ENCODE measurements at places on chromosomes 3 and 15.

DNA sequence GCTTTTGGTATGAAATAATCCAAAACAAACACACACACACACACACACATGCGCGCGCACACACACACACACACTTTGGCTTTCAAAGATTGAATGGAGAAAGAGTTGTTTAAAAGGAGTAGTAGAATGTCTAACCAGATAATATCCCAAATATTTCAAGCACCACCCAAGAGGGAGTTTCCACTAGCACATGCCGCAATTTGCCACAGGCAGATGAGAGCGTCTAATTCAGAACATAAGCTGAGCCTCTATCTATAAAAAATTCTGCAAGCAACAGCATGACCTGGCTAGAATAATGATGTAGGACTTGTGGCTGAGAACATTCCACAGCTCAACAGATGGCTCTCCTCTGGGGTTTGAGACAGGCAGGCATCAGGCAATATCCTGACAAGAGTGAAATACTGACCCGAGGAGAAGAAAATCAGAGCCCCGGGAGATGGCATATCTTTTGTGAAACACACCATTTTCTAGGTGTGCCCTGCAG, 302.5 kb upstream of the GADL1 start:
- DNase-seq: peak; percentile 85

DNA sequence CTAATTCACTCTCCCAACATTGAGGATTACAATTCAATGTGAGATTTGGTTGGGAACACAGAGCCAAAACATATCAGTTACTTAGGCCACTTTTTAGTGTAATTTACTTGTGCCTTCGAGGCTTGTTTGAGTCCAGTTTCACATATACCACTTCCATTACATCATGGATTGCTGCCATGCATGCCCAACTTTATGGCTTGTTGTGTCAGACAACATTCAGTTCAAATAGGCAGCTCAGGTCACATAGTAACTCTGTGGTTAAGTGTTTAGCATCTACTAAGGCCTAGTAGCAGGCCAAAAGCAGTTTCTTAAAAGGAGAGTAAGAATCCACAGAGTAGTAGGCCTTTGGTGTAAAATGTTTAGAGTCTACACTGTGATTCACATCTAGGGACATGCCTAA, 164.3 kb upstream of the GMNC start:
- no peak for DNase-seq

DNA sequence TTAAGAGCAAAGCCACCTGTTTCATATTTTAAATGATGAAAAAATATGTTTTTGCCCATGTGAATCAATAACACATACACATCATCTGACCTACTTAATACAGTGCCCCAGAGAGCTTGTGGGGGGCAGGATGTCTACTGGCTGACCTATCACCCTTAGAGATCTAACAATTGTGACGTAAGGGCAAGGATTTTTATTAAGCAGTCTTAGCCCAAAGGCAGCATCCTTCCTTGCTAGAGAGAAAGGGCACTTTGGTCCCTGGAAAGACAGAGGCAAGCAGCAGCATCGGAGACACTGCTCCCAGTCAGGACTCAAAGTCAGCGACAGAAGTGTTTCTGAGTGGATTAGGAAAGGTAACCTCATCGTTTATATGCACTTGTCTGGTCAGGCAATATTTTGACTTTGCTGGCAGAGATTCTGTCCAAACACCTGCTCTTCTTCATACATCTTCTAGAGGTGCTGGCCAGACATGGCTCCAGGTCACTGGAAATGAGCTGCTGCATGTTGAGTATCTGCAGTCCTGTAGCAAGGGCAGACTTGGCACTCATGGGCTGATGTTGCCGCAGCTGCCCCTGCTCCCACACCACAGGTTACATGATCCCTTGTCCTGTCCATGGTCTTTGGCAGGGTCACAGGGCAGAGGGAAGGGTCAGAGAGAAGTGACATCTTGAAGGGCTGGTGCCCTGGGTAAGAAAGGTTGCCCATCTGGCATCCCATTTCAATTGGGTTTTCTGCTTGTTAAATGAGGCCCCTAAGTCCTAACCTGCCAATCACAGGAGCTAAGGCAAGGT, 1.8 kb downstream of the CXCR6 start:
- no peak for DNase-seq

DNA sequence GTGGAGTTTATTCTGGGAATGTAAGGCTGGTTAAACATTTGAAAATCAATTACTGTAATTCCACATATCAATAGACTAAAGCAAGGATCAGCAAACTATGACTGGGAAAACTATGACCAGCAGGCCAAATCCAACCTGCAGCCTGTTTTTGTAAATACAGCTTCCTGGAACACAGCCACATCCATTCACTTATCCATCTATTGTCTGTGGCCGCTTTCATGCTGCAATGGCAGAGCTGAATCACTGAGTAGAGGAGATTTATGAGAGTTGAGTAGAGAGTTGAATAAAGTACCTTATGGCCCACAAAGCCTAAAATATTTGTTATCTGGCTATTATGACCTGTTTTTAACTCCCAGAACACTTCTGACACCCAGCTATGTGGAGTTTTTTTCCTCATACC, 12.2 kb downstream of the MYLK start:
- DNase-seq: no peak

DNA sequence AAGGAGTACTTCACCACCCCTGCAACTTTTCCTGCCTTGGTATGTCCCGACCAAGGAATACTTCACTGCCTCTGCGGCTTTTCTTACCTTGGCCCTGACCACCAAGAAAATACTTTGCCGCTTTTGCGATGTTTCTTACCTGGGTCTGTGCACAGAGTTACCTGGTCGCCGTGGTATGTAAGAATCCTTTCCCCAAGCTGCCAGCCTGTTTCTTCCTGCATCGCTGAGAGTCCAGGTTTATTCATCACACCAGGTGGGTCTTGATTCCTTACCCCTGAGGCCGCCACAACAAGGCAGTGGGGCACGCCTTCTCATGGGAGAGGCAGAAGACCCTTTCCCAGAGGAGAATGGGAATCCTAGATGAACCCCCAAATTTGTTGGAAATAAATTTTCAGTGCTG, 511.3 kb downstream of the EDEM1 start:
- DNase-seq: no peak

DNA sequence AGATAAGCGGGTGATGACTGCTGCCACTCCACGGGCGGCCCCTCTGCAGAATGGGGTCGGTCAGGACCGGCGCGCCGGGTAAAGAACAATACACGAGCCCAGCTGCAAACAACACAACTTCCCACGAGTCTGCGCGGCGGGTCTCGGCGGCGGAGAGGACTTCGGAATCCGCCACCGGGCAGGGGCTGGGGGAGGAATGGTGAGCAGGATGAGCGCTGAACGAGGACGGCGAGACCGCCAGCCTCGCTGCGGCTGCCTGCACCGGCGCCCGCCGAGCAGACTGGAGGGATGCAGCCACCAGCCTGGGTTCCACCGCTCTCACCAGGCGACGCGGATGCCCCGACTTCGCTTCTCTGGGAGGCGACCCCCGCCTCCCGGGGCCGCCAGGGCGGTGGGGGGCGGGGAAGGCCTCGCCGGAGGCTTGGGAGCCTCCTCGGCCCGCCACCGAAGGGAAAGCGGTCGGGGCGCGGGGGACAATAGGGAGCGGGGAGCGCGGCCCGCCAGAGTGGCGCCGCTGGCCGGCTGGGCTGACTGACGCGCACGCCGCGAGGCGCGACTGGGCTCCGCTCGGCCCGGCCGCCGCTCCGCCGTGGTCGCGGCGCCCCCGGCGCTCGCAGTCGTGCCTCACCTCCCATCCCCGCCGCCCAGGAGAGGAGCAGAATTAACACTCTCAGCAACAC, 515 bp downstream of the ADAM10 start:
- DNase-seq: peak; percentile 50

DNA sequence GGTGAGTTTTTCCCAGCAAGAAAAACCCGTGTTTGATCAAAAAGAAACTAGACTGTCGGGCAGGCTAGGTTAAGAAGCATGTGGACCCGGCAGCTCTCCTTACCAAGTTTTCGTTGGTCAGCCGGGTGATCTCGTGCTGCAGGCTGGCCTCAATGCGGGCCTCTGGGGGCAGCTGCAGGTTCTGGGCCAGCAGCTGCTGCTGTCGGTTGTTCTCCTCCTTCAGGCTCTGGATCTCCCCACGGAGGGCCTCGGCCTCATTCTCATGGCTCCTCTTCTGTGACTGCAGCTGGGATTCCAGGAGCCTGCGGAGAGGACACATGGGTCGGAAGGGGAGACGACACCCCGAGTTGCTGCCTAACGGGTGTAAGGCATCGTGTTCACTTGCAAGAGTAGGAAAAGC, 44.5 kb upstream of the MYO5C start:
- DNase-seq: no peak

DNA sequence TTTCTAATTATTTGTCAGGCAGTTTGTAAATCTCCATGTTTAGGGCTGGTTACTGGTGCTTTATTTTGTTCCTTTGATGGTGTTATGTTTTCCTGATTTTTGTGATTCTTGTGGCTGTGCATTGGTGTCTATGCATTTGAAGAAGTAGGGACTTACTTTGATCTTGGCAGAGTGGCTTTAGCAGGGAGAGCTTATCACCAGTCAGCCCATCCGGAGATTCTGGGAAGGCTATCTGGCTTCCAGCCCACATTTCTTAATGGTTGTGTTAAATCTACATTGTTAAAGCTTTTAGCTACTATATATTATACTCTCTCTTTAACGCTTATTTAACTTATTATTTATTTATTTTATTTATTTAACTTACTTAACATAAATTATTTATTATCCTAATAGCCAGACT, 35.1 kb downstream of the FBXL2 start:
- DNase-seq: no peak

DNA sequence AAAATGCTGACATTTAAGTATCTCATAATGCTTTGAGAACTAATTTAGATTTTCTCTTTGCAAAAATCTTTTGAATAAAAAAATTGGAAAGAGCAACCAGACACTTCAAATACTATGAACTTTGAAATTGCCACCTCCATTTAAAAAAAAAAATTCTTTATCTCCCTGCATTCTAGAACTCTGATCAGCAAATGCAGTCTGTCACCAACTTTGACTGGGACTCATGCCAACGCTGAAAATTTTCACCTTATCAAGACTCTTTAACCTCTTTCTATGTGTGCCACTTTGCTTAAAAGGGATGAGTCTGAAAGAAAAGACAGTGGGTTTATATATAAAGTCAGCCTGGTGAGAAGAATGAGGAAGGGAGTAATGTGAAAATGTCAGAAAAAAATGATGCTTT, 191.2 kb upstream of the ARPP21 start:
- no peak for DNase-seq

DNA sequence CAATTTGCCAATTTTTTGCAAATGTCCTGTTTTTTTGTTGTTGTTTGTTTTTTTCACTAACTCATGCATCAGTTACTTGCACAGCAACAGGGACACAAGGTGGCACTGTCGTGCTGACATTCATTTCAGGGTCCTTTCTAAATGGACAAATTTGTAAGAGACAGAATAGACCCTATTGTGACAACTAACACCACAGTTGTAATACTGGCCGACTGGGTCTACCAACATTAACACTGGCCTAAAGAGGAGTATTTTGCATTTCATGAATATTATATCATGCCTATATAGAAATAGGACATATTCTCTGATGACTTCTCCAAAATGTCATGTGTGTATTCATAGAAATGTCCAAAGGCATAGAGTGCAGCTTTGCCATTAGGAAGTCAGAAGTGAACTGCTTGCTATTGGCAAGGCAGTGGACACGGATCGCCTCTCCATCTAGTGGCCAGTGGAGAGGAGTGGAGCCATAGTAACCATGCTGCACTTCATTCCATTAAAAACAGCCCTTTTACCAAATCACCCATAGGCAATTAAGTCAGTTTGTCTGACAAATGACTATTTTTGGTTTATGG, 54.8 kb downstream of the ZBTB20 start:
- DNase-seq: peak; percentile 74

- peak; percentile 51 for DNase-seq
These were observed 31.6 kb downstream of the FILIP1L start for GRCh38 chr3:100082714-100083113.

DNA sequence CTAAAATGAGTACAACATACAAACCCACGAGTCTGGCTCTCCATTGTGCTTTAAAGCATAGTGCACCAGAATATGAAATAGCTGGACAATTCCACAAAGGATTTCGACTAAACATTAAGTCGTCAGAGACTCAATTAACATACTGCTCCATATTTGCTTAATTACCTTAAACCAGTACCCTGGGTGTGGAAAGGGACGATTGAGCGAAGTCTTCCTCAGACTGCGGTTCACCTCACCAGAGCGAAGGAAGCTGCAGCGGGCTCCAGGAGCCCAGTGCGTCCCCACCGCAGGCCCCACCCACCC, 218 bp upstream of the TRPC1 start:
- DNase-seq: no peak
